Progenitor cell of endocrine pancreas (in vitro differentiated cells): ENCODE measurements at places on chromosomes 5 and 9.

DNA sequence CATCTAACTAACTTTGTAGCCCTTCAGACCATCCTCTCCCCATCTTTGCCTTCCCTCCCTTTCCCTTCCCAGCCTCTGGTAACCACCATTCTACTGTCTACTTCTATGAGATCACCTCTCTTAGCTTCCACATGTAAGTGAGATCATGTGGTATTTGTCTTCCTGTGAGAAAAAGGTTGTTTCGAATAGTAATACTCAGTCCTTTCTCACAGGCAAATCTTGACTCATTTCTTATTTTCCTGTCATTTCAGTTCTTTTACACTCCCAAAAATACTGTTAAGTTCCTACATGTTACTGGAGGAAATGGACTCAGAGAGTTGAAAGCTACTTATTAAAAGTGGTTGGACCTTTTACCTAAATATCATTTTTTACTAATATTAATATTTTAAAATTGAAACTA is 82.1 kb downstream of the SLF1 start:
- no peak for DNase-seq

GRCh38 chr5:127418974-127419682 is 98.3 kb upstream of the PRRC1 start:
- no peak for DNase-seq

DNA sequence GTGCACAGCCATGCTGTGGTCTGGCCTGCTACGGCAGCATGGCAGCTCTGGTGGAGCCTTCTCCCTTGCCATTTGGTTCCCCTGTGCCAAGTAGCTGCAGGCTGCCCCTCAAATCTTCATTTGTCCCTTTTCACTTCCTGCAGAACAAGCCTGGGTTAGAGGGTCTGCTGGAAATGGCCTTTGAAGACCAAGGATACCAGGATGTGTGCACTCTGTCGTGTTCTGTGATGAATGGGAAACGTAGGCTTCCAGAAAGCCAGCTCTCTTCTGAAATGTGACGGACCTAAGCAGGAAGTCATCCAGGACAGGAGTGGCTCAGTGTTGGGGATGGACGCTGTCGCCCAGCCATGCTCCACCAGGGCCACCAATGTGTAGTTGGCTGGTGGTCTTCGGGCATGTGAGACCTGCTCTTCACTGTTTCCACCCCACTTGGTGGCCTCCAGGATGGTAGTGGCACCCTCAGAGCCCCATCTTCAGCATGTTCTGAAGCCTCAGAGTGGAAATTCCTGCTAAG is 3.4 kb upstream of the POMT1 start:
- DNase-seq = no peak

- no peak for DNase-seq
Measured at GRCh38 chr5:134041570-134042411, 37.0 kb upstream of the VDAC1 start.

GRCh38 chr5:57724836-57725235 is 242.2 kb upstream of the ACTBL2 start:
- DNase-seq = no peak

- DNase-seq = no peak
Measured at GRCh38 chr9:16352791-16353401, 517.6 kb downstream of the BNC2 start.

- DNase-seq = no peak
Measured at GRCh38 chr5:17258431-17258830, 41.0 kb downstream of the BASP1 start.

- DNase-seq = no peak
Measured at GRCh38 chr9:98171176-98171925, 21.1 kb downstream of the CORO2A start.

DNA sequence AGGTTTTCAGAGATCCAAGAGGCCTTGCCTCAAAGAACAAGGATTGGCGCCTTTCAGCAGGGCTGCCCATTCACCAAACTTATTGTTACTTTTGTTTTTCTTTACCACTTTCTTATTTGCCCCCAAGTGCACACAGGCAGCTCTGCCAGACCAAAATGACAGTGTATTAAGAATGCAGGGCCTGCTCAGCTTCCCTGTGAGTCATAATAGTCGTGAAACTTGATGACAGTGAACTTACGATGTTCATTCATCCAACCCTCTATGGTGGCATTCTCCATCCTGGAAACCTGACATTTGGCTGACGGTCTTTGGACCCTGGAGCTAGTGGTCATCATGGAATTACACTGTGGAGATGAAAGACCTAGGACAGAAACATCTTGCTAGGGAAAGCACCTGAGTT is 44.3 kb downstream of the UBE2QL1 start:
- no peak for DNase-seq

DNA sequence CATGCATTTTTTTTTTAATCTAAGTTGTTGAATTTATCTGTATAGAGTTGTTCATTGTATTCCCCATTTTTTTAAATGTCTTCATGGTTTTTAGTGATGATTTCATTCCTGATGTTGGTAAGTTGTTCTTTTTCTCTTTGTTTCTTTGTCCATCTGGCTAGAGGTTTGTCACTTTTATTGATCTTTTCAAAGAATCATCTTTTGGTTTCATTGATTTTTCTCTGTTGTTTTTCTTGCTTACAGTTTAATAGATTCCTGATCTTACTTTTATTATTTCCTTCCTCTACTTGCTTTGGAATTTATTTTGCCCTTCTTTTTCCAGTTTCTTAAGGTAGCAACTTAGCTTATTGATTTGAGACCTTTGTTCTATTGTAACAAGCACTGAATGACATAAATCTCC is 114.2 kb downstream of the AOPEP start:
- no peak for DNase-seq

- no peak for DNase-seq
Measured at GRCh38 chr9:87113874-87114273, 166.6 kb upstream of the GAS1 start.

DNA sequence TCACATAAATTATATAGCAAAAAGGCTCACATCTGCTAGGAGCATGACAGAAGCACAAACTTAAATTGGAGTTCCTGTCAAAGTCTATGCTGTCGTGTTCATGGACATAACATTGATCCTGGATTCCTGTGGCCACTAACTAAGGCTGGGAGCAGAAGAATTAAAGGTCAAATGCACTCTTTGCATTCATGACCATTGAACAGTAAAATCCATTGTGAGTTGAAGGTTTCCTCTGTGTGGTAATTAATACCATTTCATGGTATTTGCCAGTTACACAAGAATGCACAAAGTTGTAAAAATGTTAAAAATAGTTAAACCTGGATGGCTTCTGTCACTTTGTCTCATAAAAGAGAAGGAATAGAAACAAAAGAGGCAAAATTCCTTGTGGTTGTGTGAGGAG is 242.6 kb downstream of the NPR3 start:
- no peak for DNase-seq

DNA sequence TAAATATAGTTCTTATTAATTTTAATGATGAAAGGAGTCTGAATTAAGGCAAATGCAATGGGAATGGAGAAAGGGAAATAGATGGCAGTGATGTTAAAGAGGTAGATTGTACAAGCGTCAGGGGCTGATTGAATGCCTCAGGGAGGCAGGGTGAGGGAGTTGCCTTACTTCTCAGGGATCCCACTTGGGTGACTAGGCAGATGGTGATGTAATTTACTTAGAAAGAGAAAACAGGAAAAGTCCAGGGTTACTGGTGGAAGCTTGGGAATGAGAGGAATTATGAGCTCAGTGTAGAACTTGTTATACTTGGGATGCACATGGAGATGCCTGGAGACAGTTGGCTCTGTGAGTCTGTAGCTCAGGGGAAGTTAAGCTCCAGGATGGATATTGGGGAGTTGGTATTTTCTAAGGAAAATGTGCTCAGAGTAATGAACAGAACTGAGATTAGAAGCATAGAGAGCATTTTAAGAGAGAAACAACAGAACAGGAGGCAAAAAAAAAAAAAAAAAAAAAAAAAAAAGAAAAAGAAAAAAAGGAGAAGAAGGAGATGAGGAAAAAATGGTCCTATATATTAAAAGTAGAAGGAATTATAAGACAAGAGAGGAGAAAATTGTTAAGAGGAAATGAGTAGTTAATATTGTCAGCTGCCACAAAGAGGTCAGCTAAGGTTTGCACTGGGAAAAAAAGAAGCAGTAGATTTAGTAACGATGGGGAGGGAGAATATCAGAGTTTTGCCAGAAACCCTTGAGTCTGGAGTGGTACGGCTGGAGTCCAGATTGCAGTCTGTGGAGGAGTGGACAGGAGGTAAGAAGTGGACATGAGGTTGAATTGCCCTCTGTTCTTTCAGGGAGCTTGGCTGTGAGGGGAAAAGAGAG is 88.0 kb upstream of the ELL2 start:
- DNase-seq = no peak

DNA sequence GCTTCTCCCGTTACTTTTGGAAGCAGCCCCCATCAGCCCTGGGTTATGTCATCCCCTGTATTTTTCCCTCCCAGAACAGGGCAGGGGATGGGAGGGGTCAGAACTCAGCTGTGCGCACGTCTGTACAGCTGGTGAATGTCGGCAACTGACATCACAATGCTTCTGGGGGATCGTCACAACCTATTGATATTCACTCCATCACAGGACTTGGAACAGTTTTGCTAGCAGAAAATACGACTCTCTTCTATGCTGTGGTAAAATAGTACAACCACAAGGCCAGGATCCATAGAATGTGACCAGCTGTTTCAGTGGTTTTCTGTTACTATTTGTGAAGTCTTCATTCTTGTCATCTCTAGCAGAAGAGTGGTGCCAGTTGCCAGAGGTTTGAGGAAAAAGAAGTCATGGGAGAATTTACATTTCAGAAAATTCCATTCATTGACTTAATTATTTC is 77.1 kb upstream of the KLF4 start:
- no peak for DNase-seq

DNA sequence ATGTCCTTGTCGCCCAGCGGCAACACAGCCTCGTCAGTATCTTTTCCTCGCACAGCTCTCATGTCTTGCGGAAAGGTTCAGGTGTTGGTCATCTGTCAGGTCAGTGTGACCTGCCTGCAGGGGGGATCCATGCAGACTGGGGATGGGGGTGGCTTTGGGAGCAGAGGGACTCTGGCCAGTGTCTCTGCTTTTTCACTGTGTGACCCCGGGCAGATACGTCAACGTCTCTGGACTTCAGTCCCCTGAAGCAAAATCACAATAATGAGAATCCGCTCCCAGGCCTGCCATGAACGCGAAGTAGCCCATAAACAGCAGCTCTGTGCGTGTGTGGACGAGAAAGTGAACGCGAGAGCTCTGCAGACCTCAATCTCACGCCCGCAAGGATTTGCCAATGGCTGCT is 75.7 kb upstream of the FCN1 start:
- no peak for DNase-seq

GRCh38 chr5:35813521-35813920 is 43.2 kb upstream of the IL7R start:
- DNase-seq = no peak

GRCh38 chr9:103991698-103992097 is 102.4 kb upstream of the SMC2 start:
- no peak for DNase-seq

- DNase-seq = no peak
Measured at GRCh38 chr9:87382900-87383299, 114.8 kb upstream of the DAPK1 start.

- no peak for DNase-seq
Measured at GRCh38 chr5:45098483-45098882, 289.7 kb downstream of the MRPS30 start.

- DNase-seq = no peak
Measured at GRCh38 chr5:172177176-172177575, 10.8 kb downstream of the STK10 start.

DNA sequence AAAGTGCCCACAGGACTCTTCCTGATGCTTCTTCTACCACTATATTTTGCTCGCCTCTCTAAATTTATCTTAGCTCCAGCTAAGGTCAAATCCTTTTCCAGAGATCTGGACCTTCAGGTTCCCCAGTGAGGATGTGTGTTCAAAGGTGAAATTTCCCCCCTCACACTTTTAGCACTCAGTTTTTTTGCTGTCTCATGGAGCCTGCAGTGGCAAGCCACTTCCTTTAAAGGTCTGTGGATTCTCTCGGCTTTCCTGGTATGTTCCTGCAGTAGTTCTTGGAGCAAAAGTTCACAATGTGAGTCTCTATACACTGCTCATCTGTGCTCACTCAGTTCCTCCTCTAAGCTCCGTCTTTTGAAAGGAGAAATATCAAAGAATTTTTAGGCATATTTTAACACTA is 181.4 kb downstream of the LURAP1L start:
- DNase-seq = no peak

- DNase-seq = no peak
Measured at GRCh38 chr5:179387151-179388110, 42.2 kb upstream of the ADAMTS2 start.

- no peak for DNase-seq
Measured at GRCh38 chr9:137986268-137987099, 108.9 kb downstream of the CACNA1B start.

DNA sequence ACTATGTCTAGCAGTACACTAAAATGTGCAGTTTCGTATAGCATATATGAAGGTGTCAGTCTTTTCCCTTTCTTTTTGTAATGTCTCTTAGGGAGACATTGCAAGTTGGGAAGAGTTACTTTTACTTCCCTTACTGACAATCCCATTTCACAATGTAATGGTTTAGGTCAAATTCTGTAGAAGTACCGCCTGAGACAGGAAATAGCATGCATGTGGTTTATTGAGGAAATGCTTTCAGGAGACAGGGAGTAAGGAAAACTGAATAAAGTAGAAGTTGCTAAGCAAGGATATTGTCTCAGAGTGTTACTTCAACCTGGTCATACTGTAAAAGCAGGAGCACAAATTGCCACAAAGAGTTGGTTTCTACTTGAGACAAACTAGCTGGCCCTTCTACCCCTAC is 32.1 kb upstream of the MSANTD3 start:
- no peak for DNase-seq

DNA sequence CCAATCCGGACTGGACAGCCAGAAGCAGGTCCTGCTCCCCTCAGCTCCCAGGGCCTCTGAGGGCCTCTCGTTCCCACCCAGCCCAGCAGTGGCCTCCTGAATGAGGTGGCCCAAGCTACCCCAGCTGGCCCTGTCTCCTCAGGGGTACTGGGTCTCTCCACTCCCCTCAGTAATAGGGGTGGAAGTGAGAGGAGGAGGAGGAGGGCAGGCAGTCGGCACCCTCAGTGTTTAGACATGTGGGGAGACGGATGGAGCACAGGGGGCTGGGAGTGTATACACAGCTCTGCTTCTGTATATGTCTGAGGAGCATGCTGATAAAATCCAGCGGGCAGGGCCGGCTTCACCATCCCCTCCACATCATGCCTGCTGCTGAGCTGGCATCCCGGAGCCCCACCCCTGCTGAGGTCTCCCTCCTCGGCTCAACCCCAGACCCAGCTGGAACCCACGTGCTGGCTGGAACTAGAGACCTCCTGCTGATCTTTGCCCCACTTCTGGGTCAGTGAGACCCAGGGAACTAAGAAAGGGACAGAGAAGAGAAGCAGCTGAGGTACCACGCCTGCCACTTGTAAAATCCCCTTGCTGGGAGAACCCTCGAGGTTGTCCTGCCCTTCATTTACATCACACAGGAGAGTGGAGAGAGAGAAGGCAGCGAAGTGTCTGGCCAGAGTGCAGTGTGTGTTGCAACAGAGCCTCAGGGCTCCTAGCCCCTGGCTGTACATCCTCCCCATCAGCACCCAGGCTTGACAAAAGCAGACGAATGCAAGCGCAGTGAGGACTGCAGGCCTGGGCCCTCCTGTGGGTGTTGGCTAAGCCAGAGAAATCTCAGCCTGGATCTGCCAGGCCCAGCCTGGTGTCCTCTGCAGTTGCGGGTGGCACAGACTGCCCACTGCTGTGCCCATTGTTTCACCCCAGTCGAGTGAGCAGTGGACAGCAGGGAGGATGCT is 77.5 kb downstream of the PSD2 start:
- DNase-seq = no peak

- no peak for DNase-seq
Measured at GRCh38 chr9:115263371-115264075, 145.6 kb upstream of the TNC start.
